Hematopoietic multipotent progenitor cell treated with erythropoietin and hydrocortisone succinate and interleukin-3 and kit ligand, for 4 days (in vitro differentiated cells): ENCODE measurements at places on chromosomes 2 and 18.

- no peak for DNase-seq
Observed at GRCh38 chr18:69205925-69206324, 194.8 kb upstream of the DOK6 start.

DNA sequence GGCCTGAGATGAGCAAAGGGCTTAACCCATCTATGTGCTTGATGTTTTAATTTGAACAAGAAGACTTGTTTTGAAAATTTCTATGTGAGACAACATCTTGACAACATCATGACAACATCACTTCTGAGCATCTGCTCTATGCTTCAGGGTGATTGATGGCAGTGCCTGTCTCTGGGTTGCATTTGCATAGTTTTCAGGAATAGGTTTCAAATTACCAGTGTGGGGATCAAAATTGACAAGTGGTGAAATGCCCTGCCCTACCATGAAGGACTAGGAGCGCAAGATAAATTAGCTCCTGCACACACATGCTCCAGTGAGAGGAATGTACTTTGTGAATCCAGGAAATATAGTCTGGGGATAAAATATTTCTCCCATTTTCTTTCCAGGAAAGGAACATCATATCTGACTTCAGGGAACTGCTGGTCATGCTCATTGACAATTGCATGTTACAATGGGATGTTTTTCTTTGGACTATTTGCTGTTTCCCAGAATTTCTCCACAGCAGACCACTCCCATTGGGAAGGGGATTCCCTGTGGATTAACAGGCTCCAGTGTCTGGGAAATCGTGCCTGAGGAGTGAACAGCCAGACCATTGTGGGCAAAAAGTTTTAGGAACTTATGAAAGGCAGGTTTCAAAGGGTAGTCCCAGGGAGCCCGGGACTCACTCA, 45.3 kb upstream of the IL1R2 start:
- DNase-seq: no peak

DNA sequence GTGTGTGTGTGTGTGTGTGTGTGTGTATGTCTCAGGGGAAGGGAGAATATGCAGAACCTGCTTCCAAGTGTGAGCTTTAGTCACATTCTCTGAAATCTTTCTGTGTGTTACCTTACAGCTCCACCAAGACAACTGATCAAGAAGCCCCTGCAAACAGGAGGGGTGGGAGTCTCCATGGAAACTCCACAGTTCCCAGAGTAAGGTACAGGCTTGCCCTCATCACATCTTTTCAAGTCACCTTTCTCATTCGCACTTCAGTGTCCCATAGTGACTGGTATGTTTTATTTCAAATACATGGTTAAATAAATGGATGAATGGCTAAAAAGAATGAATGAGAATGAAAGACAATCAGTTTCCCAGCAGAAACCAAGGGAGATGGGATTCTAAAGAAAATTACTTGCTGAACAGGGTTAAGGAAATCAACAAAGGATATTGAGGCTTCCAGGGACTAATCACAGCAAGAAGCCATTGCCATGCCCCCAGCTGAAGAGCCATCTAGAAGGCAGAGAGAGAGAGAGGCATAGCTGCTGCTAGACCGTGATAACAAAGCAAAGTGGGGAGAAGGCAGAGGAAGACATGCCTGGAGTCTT, 987.2 kb upstream of the CELF4 start:
- no peak for DNase-seq

GRCh38 chr18:44946529-44947113, 265.9 kb downstream of the SETBP1 start:
- DNase-seq: no peak

GRCh38 chr2:219671279-219671678, 43.8 kb downstream of the SLC4A3 start:
- DNase-seq: no peak

DNA sequence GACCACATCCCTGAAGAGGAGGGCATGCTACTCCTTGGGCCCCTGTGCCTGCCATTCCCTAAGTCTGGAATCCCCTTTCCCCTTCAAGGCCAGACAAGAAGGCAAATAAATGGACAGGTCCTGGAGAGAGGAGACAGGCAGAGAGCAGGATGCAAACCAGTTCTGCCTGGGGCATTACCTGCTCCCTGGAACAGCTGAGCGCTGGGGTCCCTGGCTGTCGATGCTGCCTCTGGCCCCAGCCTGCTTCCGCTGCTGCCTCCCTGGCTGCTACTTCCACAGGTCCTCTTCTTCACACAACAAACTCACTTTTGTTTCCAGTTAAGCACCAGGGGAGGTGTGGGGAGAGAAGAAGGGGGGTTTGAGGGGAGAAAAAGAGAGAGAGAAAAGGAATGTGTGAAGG, 53.1 kb downstream of the SLC4A5 start:
- no peak for DNase-seq

GRCh38 chr2:54845514-54845913, 122.1 kb downstream of the EML6 start:
- DNase-seq: no peak

DNA sequence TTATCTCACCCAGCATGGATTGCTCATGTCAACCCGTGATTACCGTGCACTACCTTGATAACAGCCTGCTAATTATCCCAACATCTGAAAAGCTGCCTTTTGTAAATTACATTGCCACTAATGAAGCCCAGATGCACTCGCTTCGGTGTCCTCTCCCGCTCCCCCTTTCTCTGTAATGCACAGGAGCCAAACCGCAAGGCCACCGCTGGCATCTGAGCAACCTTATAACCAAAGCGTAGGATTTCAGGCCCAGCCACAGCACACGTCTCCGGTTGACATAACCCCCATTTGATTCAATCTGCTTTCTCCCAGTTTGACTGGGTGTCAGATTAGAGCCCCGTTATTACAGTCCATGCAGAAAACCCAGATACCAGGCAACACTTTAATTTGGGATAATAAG, 341.2 kb downstream of the ALK start:
- DNase-seq: no peak

DNA sequence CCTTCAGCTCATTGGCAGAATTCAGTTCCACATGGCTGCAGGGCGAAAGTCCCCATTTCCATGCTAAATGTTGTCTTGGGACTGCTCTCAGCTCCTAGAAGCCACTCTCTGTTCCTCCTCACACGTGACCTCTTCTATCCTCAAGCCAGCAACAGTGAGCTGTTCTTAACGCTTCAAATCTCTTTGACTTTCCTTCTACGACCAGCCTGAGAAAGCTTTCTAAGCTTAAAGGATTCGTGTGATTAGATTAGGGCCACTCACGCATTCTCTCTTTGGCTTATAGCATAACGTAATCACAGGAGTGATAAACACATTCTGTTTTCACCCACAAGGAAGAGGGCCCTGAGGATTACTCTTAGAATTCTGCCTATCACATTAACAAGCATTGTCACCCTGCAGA, 29.8 kb upstream of the LAMA1 start:
- no peak for DNase-seq

DNA sequence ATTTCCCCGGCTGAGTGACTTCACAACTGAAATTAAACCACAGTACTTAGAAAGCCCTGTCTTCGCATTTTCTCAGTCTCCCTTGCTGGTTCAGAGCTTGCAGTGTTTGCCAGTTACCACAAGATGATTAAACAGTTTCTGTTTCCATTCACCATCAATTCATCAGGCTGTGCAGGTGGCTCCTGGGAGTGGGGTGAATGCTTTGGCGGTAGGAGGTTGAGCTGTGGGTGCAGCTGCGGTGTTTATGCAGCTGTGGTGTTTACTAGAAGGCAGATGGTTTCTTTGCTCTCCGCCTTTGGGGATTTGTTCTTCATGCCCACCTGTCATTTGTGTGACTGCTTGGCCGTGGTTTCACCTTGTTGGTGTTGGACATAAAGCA, 16.1 kb downstream of the ACOXL start:
- DNase-seq: peak; percentile 57

DNA sequence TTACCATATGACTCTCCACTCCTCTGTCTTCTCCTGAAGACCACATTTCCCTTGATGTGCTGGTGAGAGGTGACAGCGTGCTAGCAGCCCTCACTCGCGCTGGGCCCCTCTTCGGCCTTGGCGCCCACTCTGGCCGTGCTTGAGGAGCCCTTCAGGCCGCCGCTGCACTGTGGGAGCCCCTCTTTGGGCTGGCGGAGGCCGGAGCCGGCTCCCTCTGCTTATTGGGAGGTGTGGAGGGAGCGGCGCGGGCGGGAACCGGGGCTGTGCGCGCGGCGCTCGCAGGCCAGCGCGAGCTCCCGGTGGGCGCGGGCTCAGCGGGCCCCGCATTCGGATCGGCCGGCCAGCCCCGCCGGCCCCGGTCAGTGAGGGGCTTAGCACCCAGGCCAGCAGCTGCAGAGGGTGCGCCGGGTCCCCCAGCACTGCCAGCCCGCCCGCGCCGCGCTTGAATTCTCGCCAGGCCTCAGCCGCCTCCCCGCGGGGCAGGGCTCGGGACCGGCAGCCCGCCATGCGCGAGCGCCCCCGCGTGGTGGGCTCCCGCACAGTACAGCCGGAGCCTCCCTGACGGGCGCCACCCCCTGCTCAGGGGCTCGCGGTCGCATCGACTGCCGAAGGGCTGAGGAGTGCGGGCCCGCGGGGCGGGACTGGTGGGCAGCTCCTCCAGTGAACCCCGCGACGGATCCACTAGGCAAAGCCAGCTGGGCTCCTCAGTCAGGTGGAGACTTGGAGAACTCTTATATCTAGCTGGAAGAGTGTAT, 246.6 kb upstream of the REG3G start:
- no peak for DNase-seq

DNA sequence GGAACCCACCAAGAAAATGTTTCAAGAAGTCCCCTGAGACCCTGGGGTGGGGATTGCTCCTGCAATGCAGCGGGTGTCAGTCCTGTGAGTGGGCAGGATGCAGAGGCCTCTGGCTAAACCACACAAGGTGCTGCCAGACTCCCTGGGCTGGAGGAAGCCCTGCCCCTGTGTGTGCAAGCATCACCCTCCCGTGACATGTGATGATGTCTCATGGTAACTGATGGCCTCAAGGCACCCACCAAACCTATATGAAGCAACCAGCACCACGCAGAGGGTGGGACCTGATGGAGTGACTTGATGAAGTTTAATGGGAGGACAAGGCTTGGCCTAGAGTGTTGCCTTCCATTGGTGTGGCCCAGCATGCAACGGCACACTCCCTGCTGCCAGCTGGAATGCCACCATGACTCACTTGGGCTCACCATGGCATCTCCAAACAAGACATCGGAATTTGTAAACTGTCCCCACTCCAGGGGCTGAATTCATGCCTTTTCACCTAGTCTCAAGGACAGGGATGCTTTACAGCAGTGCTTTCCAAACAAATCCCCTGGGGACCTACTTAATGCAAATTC, 8.7 kb upstream of the SLC14A1 start:
- DNase-seq: no peak

DNA sequence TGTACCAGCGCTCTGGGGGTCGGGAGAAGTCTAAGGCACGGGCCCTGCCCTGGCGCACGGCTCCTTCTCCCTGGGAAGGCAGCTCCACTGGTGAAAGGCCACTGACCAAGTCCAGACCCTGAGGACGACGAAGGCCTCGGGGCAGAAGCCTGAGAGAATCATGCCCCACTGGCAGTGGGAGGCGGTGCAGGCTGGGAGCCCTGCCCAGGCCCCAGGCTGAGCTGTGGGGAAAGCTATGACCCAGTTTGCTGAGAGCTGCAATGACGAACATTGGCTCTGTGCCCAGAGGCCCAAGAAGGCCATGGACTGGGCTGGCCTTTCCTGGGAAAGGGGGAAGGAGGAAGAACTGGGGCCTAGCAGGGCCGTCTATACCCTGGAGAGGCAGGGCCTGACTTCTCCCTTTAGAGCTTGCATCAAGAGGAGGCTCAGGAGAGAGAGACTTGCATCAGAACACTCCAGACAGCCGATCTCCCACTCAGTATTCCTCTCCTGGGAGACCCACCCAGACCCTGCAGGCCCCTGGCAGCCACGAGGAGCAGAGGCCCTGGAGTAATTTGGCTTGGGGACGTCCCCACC, 32.9 kb downstream of the HS1BP3 start:
- peak; percentile 59 for DNase-seq

GRCh38 chr2:68709421-68709911, 25.1 kb upstream of the ARHGAP25 start:
- DNase-seq: peak; percentile 82

DNA sequence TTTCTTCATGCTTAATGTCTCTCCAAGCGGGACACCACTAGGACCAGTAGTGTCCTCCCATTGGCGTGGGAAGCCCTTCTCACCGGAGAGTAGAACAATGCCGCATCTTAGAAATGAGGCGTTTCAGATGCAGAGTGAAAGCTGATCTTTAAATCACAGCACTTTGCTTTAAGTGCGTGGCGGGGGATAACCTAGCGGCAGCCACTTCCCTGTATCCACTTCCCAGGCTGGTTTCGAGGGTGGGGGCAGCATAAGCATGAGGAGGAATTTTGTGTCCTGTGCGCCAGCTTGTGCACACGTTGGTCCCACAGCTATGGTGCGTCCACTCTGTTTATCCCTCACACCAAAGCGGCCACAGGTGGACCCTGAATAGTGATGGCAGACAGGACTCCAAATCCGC, 63.1 kb downstream of the MBP start:
- DNase-seq: no peak

- peak; percentile 73 for DNase-seq
Observed at GRCh38 chr18:50472941-50473340, 86.9 kb upstream of the MAPK4 start.

DNA sequence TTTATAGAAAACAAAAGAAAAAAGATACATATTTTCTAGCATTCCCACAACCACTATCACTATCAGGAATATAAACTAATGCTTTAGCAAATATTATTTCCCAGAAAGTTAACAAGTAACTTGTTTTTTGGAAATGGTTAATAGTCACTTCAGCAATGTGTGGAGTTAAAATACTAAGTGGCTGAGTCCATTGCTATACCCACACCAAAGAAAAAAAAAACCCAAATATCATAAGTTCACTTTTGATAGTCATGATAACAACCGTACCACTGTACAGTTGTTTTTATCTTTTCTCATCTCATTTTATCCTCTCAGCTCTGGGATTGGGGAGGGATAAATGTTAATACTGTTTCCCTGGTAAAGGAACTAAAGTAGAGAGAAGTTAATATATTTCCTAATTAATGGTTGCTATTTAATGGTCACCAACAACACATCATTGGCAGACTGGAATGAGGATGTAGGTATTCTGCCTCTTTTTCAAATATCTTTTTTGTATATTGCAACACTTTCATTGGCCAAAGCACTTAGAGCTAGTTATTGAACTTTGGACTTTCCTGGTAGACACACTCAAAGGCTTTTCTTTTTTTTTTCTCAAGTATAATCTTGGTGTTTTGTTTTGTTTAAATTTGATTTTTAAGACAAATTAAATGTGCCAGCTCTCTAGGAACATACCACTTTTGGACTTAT, 18.4 kb upstream of the KANSL1L start:
- DNase-seq: no peak

- no peak for DNase-seq
Observed at GRCh38 chr2:31937741-31938140, 73.1 kb downstream of the MEMO1 start.

DNA sequence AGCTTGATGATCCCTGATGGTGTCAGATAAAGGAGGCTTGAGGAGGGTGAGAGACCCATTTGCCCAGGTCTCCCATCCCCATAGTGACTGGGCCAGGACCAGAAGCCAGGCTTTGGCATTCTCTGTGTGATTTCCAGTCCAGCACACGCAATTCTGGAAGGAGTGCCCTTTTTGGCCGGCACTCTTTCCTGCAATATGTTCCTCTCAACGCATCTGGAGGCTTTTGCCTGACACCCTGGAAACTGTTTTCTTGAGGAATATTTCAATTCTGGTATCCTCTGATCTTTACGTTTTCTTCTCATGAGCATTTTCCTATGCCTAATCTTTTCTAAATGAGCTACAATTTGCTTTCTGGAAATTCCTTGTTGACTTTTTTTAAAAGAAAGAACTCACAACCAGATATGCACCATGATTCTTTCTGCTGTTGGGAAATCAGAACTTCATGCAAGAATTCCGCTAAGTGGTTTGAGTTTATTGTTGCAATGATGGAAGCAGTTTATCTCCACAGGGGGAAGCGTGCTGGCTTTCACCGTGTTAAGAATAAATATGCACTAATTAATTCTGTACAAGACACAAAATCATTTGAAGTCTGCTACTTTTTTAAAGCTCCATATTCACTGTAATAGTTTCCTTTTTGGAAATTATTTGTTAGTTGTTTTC, 143.7 kb downstream of the NAPG start:
- DNase-seq: no peak
